ENCODE measurements at places on chromosomes 11 and 22. TPM values are rescaled to one million over a fixed set of nuclear protein-coding genes. Genes with fewer than 3 reads are reported as not detected.

GUCD1 gene
- 142 TPM for total RNA-seq

C22orf42 gene
- not detected for total RNA-seq

GUCY1A2 gene
- total RNA-seq = 1.7 TPM

KCNQ1OT1 gene
- 2.8 TPM for total RNA-seq

ARVCF gene
- total RNA-seq = 12.4 TPM

PTPRCAP gene
- 0.44 TPM for total RNA-seq

CSRP3 gene
- not detected for total RNA-seq

UFD1 gene
- 105 TPM for total RNA-seq

RCN1 gene
- total RNA-seq = 458 TPM

CARD18 gene
- total RNA-seq = not detected

NAALAD2 gene
- total RNA-seq = 5.6 TPM

HTR3A gene
- total RNA-seq = under 0.01 TPM
